ENCODE measurements at places on chromosomes 4 and X. TPM values are rescaled to one million over a fixed set of nuclear protein-coding genes. Genes with fewer than 3 reads are reported as not detected.

AMOT gene
- 9.0 TPM for total RNA-seq

DNA sequence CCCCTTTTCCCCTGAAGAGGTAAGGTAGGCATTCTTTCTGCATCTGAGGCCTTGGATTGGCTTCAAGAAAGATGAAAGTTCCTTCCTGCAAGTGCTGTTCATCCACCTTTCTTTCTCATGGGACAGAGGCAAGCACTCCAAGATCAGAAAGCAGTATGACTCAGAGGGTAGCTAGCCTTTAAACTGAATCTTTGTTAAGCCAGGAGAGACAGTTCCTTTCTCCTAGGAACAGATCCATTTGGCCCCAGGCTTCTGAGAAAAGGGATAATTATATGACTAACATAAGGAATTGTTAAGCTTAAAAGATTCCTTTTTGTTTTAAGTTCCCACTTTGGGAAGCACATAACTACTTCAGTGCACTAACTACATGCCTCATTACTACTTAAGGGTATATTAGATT, 192.0 kb downstream of the PPP3CA start:
- peak; percentile 87 for DNase-seq

- DNase-seq = no peak
Measured at GRCh38 chr4:139853309-139853708, 187.7 kb downstream of the MGST2 start.

- DNase-seq = no peak
Measured at GRCh38 chr4:171588764-171589163, 224.4 kb upstream of the GALNTL6 start.

DNA sequence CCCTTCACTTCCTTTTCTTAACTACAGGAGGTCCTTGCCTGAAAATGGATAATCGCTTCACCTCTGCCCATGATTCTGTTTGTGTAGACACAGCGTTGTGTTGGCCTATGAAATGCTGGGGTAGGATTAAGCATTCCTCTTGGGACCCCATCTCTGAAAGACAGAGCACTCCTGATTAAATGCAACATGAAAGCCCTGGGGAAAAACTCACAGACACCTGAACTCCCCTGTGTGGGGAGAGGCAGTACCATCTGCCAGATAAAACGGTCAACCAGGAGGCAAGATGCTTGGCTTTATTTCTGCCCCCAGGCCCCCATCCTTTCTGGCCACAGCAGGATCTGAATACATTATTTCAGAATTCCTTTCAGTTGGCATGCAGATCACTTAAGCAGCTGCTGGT, 1.9 kb downstream of the LGI2 start:
- DNase-seq = no peak

Measured in renal cortical epithelial cell (primary cell).